Lower leg skin (tissue), 4 donors: ENCODE measurements at places on chromosomes 4 and X. TPM values are rescaled to one million over a fixed set of nuclear protein-coding genes. Genes with fewer than 3 reads are reported as not detected.

DNA sequence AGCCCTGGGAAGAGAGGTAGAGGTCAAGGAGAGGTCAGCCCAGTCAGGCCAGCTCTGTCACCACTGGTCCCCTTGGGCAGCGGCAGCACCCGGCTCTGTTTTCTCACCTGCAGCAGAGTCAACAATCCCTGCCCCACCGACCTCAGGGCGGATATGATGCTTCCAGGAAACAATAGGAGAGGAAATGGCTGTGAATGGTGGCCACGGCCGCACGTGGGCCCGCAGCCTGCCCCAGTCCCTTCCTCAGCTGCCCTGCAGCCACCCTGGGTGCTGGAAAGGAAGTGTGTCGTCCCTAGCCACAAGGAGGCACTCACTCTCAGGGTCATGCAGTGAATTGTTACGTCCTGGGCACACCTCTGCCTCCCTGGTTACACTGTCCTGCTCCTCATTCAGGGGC, 92.5 kb upstream of the ENPP6 start:
- DNase-seq: no peak

DNA sequence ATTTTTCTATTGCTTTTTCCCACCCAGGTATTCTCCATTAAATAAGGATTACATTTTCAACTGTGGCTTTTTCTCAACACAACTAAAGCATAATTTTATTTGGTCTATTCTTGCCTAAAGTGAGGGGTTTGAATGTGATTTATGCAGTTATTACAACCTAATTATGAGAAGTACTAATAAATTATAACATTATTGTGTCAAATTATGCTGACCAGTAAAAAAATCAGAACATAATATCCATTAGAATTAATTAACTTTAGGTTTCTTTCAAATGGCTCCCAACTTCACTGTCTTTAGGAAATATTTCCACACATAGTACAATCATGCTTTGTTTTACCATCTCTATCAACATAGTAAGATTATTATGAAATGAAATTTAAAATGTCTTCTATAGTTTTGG, 1293.9 kb downstream of the FSTL5 start:
- no peak for DNase-seq

DNA sequence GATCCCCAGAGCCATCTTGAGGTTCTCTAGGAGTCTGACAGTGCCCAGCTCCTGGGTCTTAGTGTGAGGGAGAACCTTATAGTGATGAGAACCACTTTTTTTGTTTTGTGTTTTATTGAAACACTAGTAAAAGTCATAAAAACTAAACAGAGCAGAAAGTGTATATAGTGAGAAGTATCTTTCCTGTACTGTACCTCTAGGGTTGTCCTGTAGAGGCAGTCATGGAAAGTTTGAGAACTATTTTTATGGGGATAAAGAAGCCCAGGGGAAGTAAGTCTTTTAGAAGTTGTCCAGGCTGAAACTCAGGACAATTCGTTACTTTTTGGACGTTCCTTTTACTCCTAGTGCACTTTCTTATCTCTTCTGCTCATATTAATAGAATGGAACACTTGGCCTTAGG, 40.9 kb downstream of the ADH5 start:
- no peak for DNase-seq

DNA sequence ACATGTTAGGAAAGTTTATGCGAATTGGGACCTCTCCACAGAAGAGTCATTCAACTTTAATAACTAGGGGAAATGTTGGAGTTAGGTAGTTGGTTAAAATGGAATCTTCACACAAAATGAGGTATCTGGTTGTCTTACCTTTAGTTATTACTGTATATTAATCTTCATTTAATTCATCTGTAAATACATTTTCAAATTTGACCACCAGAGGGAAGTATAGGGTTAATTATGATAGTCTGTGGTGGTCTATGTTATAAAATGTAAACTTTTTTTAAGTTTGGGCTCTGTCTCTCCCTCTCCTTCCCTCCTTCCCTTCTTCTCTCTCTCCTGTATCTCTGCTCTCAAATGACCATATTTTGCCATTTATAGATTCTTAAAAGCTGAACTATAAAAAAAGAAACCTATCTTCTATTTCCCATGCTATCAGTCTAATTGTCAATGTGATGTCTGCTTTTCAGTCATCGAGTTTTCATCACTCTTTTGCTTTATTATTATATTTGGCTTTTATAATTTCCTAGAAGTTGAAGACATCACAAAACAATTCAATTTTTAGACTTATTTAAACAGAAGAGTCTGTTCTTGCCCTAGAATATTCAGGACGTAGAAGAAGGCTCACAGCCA, 49.8 kb downstream of the TMEM144 start:
- DNase-seq: no peak

MAGEB17 gene
- not detected for total RNA-seq

GAGE13 gene
- not detected for total RNA-seq

SCRG1 gene
- not detected for total RNA-seq

GRCh38 chrX:35289952-35290351, 347.4 kb downstream of the FAM47B start:
- no peak for DNase-seq

FGFBP1 gene
- 42.3 TPM for total RNA-seq

DNA sequence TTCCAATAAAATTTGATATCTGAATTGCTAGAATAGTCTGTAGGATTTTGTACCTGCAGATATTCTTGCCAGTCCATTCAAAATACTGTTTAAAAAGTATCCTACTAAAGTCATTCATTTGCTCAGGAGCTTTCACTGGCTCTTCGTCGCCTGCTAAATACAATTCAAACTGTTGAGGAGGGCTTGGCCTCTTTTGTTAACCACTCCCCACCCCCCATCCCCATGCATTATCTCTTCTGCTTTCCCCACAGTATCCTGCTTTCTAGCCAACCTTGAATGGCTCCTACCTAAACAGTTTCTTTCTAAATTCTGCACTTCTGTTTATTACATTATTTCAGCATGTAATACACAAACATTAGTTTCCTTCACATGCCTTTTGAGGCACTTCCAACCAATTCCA, 230.8 kb downstream of the CPE start:
- no peak for DNase-seq

AFAP1 gene
- 11.3 TPM for total RNA-seq

IL21 gene
- total RNA-seq: not detected

CDX4 gene
- total RNA-seq: 0.15 TPM

MAGEB18 gene
- not detected for total RNA-seq

GRCh38 chr4:10200869-10201268, 84.3 kb upstream of the WDR1 start:
- no peak for DNase-seq

IL13RA2 gene
- total RNA-seq: not detected

PPP1R2C gene
- total RNA-seq: not detected

GRCh38 chr4:176142253-176142652, 53.1 kb downstream of the SPATA4 start:
- DNase-seq: no peak

GRCh38 chrX:84046403-84046984, 141.5 kb downstream of the RPS6KA6 start:
- no peak for DNase-seq

GRCh38 chr4:78592088-78592783, 40.7 kb downstream of the ANXA3 start:
- DNase-seq: no peak
